ENCODE measurements at places on chromosomes 6 and 20.
A peak's percentile ranks its signal among the peaks of the same experiment; 100 is the strongest.

DNA sequence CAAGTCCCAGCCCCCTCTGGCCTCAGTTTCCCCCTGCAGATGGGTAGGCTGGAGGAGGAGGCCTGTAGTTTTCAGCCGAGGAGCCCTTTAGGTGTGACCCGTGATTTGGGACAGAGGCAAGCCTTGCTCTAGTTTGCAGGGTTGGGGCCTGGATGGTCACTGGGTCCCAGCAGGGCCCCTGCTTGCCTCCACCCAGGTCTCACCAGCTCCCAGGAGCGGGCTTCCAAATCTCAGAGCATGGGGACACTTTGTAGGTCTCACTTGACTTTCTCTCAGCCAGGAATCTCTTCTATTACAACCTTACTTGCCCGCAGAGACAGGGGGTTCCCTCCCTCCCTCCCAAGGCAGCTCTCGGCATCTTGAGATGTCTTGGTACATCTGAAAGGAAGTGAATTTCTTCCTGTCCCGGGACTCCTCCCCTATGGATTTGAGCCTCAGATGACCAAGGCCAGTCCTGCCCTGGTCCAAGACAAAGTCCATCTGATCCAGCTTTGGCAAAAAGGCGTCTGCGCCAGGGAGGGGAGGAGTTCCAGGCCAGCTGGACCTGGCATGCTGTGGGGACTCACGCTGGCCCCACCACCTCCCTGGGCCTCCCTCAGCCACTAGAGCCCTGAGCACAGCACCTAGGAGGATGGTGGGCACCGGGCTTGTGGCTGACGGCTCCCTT is 47.4 kb downstream of the SRC start:
- no peak for DNase-seq

GRCh38 chr6:26554697-26555504 is 16.7 kb downstream of the HMGN4 start:
- no peak for DNase-seq

GRCh38 chr6:147578159-147578558 is 69.7 kb downstream of the SAMD5 start:
- DNase-seq: no peak

DNA sequence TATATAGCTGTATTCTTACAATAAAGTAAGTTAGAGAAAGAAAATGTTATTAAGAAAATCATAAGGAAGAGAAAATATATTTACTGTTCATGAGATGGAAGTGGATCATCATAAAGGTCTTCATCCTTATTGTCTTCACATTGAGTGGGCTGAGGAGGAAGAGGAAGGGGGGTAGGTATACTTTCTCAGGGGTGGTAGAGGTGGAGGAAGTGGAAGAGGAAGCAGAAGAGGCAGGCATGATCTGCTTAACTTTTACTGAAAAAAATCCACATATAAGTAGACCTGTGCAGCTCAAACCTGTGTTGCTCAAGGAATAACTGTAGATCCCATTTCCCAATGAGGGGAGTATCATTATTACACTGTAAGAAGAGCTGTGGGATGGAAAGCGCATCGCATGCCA is 714.2 kb downstream of the KIF16B start:
- DNase-seq: no peak

- DNase-seq: no peak
These were observed 328.5 kb downstream of the EPM2A start for GRCh38 chr6:145406783-145407182.

GRCh38 chr6:91161246-91161645 is 574.4 kb upstream of the MAP3K7 start:
- no peak for DNase-seq

DNA sequence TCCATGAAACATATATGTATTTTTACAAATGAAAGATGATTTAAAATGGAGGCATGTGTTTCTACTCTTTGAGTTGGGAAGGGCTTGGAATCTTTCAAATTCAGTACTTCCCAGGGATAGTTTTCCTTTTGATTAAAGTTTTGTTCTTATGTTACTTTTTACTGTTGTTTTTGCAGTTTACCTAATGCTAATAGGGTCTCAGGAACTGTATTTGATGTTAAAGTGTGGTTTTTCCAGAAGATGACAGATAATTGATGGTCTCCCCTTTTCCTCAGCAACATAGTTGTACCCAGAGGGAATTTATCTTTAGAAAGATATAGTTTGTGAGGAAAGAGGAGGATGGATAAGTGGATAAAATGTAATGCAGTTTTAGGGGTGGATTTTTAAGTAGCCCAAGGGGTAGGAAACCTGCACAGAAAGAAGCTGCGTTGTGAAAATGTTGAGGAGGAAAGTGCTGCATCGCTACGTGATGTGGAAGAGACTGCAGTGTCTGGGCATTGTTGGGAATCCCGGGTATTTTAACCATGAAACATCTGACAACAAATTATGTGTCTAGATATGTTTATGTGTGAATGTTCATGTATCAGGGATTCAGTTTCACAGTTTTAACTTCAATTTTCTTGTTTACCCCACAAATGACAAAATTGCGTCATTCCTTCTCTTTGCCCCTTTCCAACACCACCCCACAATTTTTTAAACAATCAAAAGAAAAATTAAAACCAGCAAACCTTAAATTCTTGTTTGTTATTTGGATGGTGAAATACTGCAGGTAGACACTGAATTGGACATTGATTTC is 42.3 kb downstream of the GNAS start:
- no peak for DNase-seq

DNA sequence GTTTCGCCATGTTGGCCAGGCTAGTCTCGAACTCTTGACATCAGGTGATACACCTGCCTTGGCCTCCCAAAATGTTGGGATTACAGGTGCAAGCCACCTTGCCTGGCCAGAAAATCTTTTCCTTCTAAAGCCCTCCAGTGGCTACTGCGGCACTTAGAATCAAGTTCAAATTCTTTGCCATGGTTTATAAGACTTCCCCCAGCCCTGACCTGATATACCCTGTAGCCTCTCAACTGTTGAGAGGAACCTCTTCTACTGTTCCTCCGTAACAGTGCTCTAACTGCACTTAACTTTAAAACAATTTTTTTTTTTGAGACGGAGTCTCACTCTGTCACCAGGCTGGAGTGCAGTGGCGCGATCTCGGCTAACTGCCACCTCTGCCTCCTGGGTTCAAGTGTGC is 235.6 kb downstream of the BCAS1 start:
- DNase-seq: no peak

DNA sequence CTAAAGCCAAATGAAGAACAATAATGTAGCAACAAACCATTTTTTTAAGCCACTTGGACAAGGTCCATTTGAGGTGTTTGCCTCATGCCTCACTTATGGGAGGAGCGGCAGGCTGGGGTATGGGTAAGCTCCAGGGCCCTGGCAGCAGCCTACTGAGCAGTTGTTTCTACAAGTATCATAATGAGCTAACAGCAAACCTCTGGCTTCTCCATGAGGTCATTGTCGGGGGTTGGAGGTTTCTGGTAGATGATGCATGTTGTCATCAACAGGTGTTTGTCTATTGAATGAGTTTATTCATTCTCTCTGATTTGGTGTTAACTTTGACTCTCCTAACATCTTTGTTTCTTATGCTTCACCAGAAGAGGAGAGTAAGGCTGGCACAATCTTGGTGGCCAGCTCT is 150.7 kb downstream of the TBC1D7 start:
- DNase-seq: no peak

DNA sequence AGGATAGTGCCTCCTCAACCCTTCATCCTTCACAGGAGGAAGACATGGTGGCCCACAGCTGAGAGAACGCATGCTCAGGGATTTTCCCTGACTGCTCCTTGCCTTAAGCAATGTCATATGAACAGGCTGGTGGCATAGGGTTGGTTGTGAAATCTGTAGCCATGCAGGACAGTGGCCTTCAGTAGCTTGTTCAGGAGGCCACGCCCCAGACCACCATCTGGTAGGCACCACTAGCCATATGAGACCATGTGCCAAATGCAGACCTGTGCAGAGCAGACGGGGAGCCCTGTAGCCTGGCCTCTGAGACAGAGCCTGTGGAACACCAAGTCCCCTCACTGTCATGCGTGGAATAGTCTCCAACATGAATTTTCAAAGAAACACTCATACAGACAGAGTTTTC is 76.5 kb downstream of the ADTRP start:
- DNase-seq: no peak

DNA sequence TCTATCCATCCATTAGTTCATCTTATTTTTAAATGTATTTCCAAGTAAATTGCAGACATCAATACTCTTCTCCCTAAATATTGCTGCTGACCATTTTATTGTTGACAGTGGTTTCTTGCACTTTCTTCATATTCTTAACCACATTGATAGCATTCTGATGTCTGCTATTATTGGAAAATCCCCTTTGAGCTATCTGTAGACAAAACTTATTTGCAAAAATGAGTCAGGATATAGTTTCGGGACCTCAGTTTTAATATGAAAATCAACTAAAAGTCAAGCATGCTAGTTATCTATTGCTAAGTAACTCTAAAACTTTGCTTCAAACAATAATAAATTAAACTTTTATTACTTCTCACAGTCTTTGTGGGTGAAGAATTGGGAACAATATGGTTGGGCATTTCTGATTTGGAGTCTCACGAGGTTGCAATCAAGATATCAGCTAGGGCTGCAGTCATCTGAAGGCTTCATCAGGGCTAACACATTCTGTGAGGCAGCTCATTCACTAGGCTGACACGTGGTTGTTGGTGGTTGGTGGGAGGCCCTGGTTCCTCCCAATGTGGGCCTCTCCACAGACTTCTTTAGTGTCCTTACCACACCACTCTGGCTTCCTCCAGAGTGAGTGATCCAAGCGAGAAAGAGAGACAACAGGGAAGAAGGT is 32.7 kb downstream of the CD109 start:
- no peak for DNase-seq

GRCh38 chr6:125050663-125051318 is 88.6 kb downstream of the RNF217 start:
- peak; percentile 27 for DNase-seq

DNA sequence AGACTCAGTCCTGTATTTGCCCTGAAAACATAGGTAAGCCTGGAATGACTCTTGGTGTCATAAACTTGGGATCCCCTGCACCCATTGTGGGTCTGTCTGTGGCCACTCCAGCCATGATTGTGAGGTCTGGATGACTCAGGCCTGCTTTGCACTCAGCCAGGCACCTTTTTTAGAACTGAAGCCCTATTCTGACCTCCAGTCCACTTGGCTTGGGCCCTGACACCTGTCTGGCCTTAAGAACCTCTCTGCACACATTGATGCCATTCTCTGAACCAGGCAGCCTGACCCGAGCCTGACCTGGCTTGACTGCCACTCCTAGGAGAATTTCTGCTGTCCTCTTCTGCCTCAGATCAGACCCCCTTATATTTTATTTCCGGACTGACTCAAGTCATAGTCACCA is 383.7 kb downstream of the MAFB start:
- DNase-seq: no peak

DNA sequence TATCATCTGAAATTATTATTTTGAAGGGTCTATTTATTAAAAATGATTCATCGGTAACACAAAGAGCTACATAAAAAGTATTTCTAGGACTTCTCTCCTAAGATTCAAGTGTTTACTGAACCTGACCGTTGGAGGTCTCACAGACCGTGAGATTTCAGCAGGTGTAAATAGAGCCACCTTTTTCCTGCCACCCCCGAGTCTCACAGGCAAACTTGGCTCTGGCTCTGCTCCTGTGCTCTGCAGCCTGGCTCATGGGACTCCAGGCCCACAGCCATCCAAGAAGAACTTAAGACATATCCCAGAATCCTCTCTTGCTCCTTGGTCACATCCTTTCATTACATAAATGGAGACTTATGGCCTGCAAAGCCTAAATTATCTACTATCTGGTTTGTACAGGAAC is 67.8 kb upstream of the AGPAT4 start:
- DNase-seq: no peak

GRCh38 chr20:54207743-54208547 is at the start of gene PFDN4:
Gene PFDN4, plus strand, starts transcription at chr20:54208087. Its CDS starts 14 bp downstream, at chr20:54208101.
- peak; percentile 72 for DNase-seq

DNA sequence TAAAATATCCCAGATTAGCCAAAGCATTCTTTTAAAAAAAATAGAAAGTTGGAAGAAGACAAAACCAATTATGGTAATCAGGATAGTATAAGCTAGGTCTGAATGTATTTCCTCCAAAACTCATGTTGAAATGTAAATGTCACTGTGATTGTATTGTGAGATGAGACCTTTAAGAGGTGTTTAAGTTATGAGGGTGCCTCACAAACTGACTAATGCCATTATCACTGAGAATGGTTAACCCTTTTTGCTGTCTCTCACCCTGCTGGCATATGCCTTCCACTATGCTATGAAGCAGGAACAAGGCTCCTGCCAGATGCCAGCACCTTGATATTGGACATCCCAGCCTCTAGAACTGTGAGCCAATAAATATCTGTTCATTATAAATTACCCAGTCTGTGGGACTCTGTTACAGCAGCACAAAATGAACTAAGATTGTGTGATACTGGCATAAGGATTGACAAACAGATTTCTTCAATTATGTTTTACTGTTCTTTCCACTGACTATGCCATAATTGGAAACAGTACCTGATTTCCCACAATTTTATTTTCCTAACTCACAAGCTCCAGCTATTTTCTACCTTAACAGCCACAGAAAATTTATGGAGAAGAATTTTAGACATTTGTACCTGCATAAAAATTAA is 63.8 kb downstream of the IBTK start:
- no peak for DNase-seq

DNA sequence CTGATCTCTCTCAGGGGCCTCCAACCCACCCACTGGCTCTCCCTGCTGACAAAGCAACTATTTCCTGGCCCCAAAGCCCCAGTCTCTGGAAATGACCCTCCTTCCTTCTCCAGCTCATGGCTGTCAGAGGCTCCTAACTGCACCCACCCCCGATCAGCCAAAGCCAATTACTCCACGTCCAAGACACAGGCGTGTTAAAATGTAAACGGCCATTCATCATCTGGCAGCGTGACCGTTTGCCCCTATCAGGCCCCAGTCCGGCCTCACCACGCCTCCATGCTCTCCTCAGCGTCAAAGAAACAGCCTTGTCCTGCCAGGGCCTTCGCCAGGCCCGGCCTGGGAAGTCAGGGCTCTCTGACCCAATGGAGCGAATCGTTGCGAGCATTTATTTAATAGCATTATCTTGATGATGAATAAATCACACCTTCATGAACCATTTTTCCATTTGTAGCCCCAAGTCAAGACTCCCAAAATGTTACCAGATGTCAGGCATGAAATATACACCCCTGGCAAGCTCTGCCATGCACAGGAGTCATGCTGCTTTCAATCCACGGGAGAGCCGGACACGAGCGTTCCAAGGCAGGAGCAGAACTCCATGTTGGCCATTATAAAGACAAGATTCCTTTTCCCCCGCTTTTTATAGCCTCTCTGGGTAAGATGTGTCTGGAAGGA is 17.7 kb downstream of the RIPOR3 start:
- DNase-seq: no peak

DNA sequence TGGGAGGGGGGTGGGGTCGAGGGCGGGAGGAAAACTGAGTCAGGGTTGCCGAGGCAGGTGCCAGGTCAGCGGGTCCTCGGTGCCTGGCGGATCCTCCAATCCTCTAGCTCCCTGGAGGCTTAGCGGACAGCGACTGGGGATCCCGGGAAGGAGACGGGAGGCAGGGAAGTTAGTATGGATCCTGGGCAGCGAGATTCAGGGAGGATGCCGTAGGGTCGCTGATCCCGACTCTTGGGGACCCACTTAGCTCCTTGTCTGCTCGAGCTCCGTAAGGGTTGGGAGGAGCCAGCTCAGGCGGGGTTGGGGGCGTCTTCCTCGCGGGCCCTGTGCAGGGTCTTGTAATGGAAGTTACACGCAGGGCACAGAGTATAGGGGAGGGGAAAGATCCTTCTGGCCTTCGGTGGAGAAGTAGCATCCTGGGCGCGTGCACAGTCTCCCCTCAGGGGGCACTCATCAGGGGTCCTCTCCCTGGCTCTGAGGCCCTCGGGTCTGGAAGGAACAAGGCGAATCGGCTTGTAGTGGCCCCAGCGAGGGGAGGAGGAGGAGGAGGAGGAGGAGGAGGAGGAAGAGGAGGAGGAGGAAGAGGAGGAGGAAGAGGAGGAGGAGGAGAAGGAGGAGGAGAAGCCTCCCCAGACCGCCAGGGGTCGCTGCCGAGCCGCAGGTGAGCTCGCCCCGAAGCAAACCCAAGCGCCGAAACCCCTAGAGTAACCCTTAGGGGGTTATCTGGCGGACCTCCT is 6.4 kb upstream of the SLC12A5 start:
- no peak for DNase-seq

Measured in right renal pelvis (tissue), 4 donors.